ENCODE measurements at places on chromosomes 7 and 10.

DNA sequence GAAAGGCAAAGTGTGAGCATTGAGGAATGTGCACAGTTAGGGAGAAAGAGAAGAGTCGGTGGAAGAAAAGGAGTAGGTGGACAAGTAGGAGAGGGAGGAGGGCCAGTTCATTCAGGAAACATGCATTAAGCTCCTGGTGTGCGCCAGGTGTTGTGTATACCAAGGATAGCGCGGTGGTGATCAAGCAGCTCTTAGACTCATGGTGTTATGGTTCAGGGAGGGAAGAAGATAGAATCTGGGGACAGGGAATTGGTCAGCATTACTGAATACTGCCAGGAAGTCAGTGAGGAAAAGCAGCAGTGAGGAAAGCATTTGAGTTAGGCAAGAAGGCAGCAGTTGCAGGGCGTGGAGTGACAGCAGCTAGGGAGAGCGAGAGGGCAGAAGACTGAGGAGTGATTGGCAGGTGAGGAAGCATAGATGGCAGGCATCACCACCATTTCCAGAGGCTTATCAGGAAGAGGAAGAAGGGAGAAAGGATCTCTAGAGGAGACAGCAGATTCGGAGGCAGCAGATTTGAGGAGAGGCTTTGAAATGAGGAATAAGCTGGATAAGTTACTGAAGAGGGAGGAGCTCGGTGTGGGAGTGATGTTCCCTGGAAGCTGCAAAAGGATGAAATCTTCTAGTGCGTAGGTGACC is 265.6 kb downstream of the GFRA1 start:
- DNase-seq = no peak

DNA sequence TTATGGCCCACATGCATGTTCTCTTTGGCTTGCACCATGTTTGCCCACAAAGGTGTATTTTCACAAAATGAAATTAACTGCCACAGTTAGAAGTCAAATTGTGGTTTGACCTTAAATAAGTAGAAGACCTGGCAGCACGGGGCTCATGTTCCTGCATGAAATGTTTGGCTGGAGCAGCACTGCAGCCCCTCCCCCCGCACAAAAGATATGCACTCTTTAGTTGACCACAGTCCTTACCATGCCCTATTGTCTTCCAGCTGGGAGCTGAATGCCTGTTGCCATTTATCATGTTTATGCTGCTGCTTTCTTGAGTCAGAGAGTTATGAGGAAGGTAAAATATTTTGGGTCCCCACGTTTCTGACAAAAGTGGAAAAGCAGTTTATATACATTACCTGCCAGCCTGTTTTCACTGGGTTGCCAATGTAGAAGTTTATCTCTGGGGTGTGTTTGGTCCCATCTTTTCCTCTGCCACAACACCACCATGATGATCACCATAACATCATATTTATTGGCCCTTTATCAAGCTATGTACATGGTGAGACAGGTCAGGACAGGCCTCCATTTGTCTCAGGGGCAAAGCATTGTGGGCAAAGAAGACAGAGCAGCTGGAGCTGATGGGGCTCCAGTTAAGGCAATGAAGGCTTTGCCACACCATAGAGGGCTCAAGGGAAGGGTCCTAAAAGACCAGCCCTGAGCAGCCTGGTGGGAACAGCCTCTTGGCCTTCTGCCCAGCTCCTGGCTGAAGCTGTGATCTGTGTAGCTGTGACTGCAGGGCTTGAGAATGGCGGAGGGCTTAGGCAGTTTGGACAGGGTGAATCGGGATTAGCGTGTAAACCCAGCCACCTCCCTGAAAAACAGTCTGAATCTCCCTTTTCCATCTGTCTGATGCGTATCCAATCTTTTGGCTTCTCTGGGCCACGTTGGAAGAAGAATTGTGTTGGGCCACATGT is 5.4 kb downstream of the PRF1 start:
- DNase-seq = peak; percentile 71

DNA sequence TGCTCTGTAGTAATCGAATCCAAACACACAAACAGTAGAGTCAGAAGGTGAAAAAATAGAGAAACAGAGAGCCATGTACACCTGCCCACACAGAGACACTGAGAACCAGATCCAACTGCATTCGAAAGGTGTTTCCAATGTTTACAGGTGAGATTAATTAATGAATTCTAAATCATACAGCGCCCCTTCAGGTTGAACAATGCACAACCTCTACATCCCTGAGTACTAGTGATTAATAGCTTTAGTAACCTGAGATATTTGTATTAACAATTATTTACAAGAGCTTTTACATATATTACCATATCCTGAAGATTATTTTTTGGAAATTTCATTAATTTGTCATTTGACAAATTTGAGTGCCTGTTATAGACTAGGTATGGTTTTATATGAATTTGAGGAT is 7.6 kb upstream of the MRC1 start:
- DNase-seq = no peak

DNA sequence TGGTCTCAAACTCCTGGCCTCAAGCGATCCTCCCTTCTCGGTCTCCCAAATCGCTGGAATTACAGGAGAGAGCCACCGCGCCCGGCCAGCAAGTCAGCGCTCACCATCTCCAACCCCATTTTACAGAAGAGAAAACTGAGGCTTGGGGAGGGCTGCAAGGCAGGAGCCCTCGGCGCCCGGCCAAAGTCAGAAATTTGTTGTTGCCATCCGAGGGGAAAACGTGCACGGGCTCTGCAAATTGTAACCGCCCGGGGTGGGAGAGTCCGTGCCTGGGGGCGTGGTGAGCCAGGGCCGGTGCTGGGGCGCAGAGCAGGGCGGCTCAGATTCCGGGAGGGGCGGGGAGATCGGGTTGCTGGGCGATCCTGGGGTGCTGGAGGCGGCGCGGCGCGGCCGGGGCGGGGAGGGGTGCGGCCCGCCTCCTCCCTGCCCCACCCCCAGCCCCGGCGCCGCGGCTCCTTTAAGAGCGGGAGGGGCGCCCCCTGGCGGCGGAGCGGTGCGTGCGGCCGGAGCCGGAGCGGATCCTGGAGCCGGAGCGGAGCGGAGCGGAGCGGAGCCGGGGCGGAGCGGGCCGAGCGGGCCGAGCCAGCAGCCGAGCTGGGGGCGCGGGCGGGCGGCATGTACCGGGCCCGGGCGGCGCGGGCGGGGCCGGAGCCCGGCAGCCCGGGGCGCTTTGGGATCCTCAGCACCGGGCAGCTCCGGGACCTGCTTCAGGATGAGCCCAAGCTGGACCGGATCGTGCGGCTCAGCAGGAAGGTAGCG is at the start of gene VPS37D:
VPS37D (plus strand) TSS at position 488 of the 759 bp plus-strand sequence; CDS start at position 616, 128 bp downstream.
- peak; percentile 89 for DNase-seq

GRCh38 chr10:20492447-20492846 is 404.7 kb downstream of the NEBL start:
- no peak for DNase-seq

DNA sequence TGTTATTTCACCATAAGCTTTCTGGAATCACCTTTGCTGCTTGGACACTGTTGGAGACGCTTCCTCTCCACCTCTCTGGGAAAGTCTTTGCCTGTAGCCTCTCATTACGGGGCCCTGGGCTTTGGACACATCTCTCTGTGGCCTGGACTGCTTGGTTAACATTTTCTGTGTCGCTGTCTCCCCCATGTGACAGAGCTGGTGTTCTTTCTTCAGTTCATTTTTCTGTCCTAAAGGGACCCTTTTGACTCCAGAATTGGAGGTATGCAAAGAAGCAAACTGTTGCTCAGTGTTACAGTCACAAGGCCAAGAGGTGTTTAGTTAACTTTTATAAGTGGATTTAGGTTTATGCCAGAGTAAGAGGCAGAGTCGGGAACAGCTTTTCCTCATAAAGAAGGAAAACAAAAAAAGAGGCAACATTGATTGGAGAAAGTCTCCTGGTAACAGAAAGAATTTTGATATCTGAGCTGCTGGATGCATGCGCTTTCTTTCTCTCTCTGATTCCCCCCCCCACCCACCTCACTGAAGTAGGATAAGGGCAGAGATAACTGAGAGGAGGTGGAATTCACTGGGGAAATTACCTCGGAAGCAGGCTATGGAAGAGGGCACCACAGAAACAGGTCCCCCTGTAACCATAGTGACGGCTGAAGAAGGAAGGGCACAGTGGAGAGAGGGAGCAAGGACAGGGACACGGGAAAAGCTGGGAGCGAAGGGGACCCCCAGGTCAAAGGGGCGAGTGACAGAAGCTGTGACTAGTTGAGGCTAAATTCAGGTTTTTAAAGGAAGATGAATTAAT is 57.8 kb downstream of the LGI1 start:
- DNase-seq = peak; percentile 69

GRCh38 chr10:29611781-29612381 is 22.9 kb downstream of the SVIL start:
- no peak for DNase-seq

DNA sequence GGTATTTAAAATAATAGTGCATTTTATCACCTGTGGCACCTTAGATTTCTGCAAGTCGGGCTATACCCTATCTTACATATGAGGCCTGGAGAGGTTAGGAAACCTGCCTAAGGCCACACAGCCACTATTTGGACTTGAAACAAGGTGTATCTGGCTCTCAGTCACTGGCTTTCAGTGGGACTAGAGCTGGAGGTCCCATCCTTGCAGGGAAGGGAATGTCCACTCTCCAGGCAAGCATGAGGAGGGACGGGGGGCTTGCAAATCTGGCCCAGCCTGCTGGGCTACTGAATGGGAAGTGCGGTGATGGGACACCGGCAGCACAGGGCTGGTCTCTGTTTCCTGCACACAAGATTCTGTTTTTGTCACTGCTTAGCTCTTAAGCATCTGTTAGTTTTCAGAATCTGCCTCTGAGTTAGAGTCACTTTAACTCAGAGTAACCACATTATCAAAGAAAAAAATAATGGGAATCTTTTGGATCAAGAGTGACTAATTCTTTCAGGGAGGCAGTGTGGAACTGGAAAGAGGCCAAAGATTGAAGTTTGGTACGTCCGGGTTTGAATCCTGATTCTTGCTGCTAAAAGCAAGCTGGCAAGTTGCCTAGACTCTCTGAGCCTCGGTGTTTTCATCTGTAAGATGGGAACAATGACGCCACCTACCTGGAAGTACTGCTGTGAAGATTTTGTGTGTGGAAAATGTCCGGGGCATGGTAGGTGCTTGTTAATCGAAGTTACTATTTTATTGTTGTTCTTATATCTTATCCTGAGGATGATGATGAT is 33.8 kb upstream of the HABP2 start:
- DNase-seq = no peak

DNA sequence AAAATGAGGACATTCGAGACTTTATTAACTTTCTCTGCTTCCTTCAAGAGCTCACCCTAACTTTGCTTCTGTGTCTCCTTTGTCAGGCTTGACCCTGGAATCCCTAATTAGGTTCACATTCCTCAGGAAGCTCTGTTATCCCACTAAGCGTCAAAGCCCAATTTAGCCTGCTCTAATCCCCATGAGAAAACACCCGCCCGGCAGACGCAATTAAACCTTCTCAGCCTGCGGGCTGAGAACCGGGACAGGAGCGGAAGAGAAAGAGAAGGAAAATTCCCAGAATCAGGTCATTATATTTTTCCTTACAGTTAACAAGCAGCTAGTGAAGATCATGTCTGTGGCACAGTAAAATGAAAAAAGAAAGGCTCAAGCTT is 93.0 kb downstream of the TNS3 start:
- peak; percentile 41 for DNase-seq
